ENCODE measurements at places on chromosomes 12 and 14. TPM values are rescaled to one million over a fixed set of nuclear protein-coding genes. Genes with fewer than 3 reads are reported as not detected.

The TSPAN8 gene
- 4.2 TPM for total RNA-seq

The AHNAK2 gene
- total RNA-seq, result 223 TPM

The RPL10L gene
- not detected for total RNA-seq

The TSPAN9 gene
- total RNA-seq, result 7.7 TPM

The PLCZ1 gene
- total RNA-seq, result not detected

The ARID2 gene
- total RNA-seq, result 39.5 TPM

- H3K36me3 ChIP-seq, result no peaks in the 10 kb centered on the region
- no peak overlapping the region for H3K4me3 ChIP-seq
- H3K4me1 ChIP-seq, result no peaks in the 10 kb centered on the region
- peaks cover 2% of the 10 kb centered on the region for H3K27me3 ChIP-seq
- peak; percentile 72 for DNase-seq
Measured at GRCh38 chr14:21668377-21668776, 5.2 kb downstream of the OR4E1 start.

GRCh38 chr14:78788467-78789360, 618.5 kb downstream of the NRXN3 start:
- no peaks in the 10 kb centered on the region for H3K36me3 ChIP-seq
- no peak overlapping the region for H3K4me3 ChIP-seq
- H3K27me3 ChIP-seq, result no peaks in the 10 kb centered on the region
- H3K4me1 ChIP-seq, result no peaks in the 10 kb centered on the region
- DNase-seq, result no peak

DNA sequence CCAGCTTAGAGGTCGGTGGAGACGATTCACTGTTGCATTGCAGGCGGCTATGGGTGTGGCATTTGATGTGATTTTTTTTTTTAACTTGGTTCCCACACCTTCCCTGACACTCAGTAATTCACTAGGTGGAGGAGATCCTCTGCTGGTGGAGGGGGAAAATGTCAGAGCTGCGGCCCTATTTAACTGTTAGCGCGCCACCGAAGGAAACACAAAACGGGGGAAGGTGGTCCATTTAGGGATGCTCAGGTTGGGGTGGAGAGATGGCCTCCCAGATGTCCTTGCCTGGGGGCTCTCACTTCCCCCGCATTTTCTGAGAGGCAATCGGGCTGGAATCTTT, 4.3 kb upstream of the HOXC12 start:
- peaks cover 85% of the 10 kb centered on the region for H3K4me1 ChIP-seq
- peak overlapping the region; percentile 88 for H3K27ac ChIP-seq
- H3K27me3 ChIP-seq, result no peaks in the 10 kb centered on the region
- H3K4me3 ChIP-seq, result no peak overlapping the region

DNA sequence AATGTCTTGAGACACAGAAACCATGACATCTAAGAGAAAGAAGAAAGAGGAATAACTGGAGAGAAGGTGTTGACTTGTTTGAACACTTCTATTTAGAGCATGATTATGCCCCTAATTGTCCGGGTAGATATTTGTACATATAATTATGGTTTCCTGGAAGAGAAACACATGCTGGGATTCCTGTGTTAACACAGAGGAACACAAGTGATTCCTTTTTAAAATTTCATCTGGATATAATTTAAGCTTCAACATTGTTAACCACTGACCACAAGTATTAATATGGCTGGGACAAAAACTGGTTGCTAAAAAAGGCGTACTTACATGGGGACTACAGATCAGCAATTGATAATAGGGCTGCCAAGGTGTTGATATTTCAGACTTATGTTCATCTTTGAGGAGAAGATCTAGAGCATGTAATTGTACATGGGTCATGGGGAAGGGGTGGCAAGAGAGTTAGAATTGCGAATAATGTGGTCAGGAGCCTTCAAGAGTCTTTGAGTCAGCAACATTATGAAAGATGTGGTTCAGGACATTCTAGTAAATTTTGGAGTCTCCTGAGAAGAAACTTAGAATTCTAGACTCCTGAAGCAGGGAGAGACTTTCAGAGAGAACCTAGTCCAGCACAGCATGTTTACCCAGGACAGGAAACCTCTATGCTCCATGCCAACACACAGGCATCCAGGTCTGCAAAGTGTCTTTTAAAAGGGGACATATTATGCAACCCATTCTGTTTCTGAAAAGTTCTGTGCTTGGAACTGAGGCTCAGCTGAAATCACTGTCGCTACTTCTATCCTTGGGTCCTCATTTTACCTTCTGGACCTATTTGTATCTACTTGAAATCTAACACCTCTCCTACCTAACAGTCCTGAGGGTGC, 56.5 kb downstream of the SLC38A1 start:
- no peaks in the 10 kb centered on the region for H3K27me3 ChIP-seq
- DNase-seq, result no peak
- no peak overlapping the region for H3K27ac ChIP-seq
- H3K36me3 ChIP-seq, result peaks cover 23% of the 10 kb centered on the region
- H3K4me3 ChIP-seq, result no peak overlapping the region

DNA sequence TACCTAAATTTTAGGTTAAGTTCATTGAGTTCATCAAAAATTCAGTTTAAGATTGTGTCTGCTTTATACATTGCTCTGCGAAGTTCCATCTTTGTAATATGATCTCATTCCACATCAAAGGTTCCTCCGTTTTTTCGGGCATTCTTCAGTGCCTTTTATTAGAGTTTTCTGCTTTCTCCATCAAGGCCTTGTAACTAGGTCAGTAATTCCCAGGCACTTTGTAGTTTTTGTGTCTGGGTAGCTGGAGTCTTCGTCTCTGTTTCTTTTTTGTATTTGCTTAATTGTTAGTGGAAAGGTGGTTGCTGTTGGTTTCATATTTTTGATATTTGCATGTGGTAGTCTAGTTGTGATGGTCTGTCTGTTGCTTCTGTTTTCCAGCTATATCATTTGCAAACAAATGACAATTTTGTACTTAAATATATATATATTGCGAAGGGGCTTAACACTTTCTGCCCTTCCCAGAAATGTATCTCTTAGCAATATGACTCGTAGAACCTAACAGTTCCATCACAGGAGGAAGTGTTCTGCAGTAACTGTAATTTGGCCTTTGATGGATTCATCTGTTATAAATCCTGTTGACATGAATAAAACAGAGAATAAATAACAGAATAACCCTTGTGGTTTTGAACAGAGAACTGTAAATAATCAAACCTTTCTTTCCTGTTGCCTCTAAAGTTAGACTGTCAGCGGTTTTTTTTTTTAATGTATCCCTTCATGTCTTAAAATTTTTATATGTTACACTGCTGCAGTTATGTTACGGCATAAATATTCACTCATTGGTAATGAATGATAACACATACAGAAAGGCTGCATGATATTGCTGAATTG, 88.4 kb upstream of the DYNC1H1 start:
- no peak overlapping the region for H3K27ac ChIP-seq
- no peak for DNase-seq
- H3K4me3 ChIP-seq, result no peak overlapping the region
- no peaks in the 10 kb centered on the region for H3K27me3 ChIP-seq

DNA sequence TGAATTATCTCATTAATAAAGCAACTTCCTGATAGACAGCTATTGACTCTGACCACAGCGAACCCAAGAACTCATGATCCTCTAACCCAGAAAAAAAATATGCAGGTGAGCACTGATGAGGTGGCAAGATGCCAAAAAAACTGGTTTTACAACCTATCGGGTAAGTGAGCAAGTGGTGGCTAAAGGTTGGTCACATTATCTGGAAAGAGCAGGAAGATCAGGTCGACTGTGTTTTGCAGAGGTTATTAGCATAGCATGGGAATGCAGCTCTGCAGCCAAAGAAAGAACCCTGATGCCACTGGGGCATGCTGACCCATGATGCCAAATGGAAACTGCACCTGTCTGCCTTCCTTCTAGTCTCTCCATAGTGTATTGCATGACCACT, 23.5 kb downstream of the BHLHE41 start:
- no peak overlapping the region for H3K4me3 ChIP-seq
- no peaks in the 10 kb centered on the region for H3K36me3 ChIP-seq
- peak overlapping the region; percentile 100 for H3K27ac ChIP-seq
- H3K4me1 ChIP-seq, result peaks cover 30% of the 10 kb centered on the region
- DNase-seq, result no peak

DNA sequence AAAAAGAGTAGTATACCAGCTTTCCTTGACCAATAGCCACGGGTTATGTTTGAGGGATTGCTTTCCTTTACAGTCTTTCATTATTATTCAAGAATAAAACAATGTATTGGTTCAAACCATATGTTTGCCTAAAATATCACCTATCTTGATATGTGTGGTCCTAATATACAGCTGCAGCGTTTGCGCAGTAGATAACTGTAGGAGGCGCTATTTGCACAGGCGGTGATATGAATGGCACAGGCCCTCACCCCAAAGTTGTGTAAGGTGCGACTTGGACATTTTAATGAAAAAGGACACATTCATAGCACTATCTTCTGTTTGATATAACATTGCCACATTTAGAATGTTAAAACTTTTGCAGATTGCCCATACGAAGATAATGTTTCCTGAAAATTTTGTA, 298.4 kb downstream of the TRHDE start:
- no peak overlapping the region for H3K4me3 ChIP-seq
- no peak overlapping the region for H3K27ac ChIP-seq
- DNase-seq, result no peak

GRCh38 chr12:93968536-93969285, 179.7 kb upstream of the PLXNC1 start:
- no peaks in the 10 kb centered on the region for H3K36me3 ChIP-seq
- no peak overlapping the region for H3K4me3 ChIP-seq
- no peaks in the 10 kb centered on the region for H3K4me1 ChIP-seq
- no peak for DNase-seq
- no peak overlapping the region for H3K27ac ChIP-seq
- no peaks in the 10 kb centered on the region for H3K27me3 ChIP-seq

GRCh38 chr12:64318605-64319004, 72.0 kb downstream of the C12orf56 start:
- H3K27me3 ChIP-seq, result no peaks in the 10 kb centered on the region
- DNase-seq, result no peak
- no peak overlapping the region for H3K27ac ChIP-seq
- H3K4me1 ChIP-seq, result no peaks in the 10 kb centered on the region
- H3K36me3 ChIP-seq, result no peaks in the 10 kb centered on the region

GRCh38 chr12:105852951-105853350, 285.8 kb downstream of the NUAK1 start:
- H3K4me1 ChIP-seq, result no peaks in the 10 kb centered on the region
- no peak overlapping the region for H3K4me3 ChIP-seq
- no peak for DNase-seq

DNA sequence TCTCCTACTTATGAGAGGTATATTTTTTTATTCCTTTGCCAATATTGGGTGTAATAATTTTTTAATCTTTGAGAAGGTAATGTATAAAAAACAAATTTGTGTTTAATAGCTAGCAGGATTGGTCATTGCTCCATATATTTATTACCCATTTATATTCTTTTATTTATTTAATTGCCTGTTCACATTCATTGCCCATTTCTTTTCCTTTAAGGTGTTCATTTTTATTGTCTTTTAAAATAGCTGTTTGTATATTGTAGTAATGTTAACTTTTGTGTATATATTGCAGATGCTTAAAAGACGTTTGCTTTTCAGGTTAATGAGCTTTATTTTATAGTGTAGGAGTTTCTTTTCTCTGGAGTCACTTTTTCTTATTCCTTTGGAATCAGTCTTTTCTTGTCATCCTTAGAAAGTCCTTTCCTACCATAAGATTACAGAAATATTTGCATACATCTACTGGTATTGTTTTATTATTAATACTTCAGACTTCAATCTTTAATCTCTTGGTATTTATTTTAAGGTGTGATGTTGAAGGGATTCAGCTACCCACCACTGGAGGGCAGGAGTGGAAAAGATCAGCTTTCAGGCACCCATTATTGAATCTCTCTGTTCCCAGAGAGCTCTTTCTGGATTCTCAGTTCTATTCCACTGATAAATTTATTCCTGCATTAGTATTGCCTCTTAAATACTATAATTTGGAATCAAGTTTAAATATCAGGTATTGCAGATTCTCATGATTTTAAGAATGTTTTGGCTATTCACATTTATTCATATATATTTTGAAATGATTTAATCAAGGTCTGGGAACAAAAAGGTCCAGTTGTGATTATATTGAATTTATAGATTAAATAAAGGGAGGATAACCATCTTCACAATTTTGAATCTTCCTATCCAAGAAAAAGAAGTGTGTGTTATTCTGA, 17.3 kb downstream of the PPM1A start:
- H3K27me3 ChIP-seq, result no peaks in the 10 kb centered on the region
- H3K4me3 ChIP-seq, result no peak overlapping the region
- no peak overlapping the region for H3K27ac ChIP-seq
- H3K36me3 ChIP-seq, result no peaks in the 10 kb centered on the region
- no peak for DNase-seq
- no peaks in the 10 kb centered on the region for H3K4me1 ChIP-seq

All from Panc1 (cell line).